ENCODE measurements at places on chromosomes 2 and 18. TPM values are rescaled to one million over a fixed set of nuclear protein-coding genes. Genes with fewer than 3 reads are reported as not detected.

The RBFA gene
- 38.3 TPM for polyA plus RNA-seq

DNA sequence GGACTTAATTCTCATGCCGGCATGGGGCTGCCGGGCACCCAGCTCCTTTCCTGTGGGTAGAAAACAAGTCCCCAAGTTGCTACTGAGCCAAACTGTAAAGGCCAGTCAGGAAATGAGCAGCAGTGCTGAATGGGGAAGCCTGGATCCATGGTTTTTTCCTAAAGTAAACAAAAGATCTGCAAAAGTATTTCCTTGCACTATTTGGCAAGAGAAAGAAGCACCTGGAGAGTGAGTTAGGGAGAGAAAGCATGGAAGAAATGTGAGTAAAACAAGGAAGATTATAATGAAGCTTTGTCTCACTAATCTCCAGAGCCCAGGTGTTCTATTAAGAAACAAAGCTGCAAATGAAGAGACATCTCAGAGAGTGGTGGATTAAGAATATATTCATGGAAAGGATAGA lies 117.6 kb downstream of the METTL8 start:
- DNase-seq: no peak

DNA sequence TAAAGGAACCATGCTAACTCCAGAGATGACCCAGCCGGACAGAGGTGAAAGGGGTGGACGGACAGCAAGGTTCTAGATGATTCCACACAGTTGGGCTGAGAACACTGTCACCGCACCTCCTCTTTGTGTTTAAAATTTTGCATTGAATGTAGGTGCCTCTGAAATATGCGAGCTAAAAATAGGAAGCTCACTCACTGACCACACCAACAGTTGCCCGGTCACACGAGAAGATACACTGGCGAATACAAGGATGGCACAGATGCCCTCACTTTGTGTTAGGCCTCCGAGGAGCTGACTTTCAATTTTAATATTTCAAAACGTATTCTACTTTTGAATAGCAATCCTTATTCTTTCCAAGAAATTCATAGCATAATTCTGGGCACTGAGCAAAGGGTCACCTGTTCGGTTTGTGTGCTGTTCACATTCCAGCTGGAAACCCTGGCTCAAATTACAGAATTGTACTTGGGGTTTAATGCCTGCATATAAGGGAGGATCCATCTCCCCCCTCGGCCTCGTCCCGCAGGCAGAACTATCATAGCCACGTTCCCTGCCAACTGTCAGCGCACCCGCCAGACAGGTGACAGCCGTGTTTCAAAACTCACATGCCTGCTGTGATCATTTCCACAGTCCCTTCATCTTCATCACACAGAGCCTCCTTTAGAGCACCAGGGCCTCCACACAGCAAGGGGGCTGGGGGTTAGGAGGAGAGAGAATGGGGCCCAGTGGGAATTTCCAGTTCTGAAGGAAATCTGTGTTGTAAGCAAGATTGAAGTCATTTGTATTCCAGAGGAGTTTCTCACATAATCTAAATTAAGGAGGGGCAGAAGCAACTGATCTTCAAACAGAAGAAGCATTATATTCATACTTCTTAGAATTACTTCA lies 48.2 kb downstream of the ADI1 start:
- DNase-seq: no peak

DNA sequence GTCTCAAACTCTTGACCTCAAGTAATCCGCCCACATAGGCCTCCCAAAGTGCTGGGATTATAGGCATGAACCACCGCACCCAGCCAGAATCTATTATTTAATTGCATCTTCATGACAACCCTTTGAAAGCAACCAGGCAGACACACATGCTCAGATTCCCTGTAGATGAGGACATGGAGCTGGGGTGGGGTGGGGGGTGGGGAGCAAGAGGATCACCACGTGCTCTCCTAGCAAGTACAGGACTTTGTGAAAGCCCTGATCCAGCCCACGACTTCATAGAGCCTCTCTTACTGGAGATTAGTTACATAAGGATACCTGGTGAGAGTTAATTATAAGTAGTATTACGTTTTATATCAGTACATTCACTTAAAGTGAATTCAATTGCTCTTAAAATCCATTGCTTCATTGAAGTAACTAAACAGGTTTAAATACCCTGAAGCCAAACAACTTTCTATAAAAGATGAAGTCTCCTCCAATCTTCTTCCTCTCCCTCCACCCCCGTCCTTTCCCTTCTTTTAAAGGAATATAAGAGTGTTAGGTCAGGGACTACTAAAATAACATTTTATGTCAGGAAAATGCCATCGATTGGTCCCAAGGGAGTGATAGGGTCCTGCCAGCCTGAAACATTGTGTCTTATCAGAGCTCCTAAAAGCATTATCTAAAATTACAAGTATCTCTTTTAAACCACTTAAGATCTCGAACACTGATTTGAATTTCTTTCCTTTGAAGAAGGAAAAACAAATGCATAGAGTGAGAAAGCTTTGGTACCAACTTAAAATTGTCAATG lies 123.9 kb downstream of the EPHA4 start:
- no peak for DNase-seq

GRCh38 chr2:217970206-217970605 lies 32.6 kb downstream of the TNS1 start:
- no peak for DNase-seq
